ENCODE measurements at places on chromosomes 4 and X.
A peak's percentile ranks its signal among the peaks of the same experiment; 100 is the strongest.

DNA sequence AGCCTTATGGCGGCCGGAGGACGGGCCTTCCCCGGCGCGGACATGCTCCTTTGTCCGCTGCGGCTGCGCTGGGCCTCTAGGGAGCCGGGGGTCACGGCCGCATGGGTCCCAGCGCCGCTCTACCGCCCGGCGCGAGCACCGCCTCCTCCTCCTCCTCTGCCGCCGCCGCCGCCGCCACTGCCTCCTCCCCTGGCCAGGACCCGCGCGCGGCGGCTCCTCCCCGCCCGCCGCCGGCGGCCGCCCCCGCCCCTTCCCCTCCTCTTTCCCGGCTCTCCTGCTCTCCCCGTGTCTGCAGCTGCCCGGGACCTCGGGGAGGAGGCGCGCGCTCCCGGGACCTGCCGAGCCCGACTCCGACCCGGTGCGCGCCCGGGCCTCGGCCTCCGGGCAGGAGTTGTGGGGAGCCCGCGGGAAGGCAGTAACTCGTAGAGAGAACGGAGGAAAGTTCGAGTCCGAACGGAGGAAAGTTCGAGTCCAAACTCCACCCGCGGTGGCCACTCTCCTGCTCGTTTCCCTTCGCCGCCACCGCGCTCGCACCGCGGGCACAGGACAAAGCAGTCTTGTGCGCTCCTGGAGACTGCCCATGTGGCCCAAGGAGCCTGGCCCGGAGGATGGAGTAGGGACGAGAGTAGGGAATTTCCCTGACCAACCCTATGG is at the start of gene ADGRA3:
ADGRA3 (minus strand) TSS at position 179 of the 654 bp plus-strand sequence. CDS start 282 bp downstream, outside the sequence.
- peak; percentile 36 for DNase-seq

DNA sequence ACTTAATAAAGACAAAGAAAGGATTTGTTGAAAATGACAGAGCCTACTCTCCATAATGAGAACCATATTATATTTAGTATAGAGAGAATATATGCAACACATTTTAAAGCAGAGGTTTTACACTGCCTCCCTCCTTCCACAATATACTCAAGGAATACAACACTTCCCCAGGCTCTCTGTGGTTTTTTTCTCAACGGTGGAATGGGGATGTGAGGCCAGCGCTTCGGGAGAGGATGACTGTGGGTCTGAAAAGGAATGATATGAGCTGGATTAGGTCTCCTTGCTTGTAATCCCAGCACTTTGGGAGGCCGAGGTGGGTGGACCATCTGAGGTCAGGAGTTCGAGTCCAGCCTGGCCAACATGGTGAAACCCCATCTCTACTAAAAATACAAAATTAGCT is 348.7 kb upstream of the KLF3 start:
- DNase-seq: no peak

DNA sequence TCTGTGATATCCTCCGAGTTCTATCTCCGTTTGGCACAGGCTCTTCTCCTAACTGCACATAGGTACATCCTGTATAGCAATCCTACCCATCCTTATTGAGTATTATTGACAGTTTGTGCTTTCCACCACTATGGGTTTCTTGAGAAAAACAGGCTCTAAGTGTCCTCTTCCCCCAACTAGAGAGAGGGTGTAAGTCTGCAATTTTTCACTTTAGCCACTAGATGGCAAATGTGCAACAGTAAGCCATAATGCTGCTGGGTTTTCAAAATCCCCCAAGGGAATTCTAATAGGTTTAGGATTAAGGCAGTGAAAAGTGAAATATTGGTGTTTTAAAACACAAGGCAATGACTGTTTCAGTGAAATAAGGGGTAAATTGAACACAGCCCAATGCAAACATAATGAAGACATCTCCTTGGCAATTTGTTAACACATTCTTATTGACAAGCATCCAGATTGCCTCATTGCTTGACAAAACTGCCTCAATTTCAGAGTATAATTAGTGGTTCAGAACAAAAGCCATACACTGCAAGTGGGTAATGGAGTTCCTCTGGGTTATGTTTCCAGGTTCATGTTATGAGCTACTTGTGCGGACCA is 239.0 kb upstream of the HTR2C start:
- DNase-seq: no peak

DNA sequence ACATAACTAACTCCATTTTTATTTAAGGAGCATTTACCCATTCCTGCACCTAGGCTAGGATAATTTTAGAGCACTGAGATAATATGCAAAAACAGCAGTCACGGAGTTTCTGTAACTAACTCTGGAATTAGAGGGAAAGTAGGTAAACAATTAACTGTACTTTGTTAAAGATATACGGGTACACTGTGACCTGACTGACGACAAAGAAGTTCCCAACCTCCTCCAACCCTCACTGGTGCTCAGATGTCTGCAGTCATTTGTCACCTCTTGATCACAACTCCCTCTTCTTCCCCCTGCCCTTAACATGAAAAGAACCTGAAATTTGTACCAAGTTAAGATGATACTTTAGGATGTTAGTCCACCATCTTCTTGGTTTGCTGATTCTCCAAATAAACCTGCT is 42.0 kb upstream of the TAPT1 start:
- no peak for DNase-seq

- DNase-seq: no peak
These were observed 3.7 kb downstream of the STATH start for GRCh38 chr4:69999420-69999819.

- DNase-seq: no peak
These were observed 41.1 kb downstream of the ADGRA3 start for GRCh38 chr4:22474636-22475310.

Measured in stimulated activated CD4-positive, alpha-beta T cell treated with anti-CD3 and anti-CD28 coated beads, Interleukin-4, amount 100 ng/mL, for 48 hours (primary cell).